Stimulated activated CD4-positive, alpha-beta T cell treated with anti-CD3 and anti-CD28 coated beads, Interleukin-2, amount 100 ng/mL, for 24 hours (primary cell): ENCODE measurements at places on chromosomes 5 and 9.

GRCh38 chr9:19408316-19408692 is 505 bp upstream of the ACER2 start:
- peak; percentile 2 for DNase-seq

GRCh38 chr5:39486790-39487189 is 62.0 kb upstream of the DAB2 start:
- DNase-seq = no peak

DNA sequence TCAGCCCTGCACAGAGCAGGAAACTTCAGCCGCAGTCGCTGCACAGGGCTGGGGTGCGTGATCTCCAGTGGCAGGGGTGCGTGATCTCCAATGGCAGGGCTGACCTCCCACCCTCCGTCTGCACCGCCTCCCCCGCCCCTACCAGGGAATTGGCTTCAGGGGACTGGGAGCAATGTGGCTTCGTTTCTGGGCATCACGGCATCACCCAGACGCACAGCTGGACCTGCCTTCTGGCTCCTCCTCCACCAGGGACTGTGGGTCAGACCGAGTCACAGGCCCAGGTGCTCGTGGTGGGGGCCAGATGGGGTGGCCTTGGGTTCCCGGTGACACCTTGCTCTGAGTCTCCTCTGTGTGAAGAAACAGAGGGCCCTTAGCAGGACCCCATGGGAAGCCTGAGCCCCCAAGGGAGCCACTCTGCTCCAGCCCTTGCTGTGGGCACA is 51.1 kb downstream of the AHRR start:
- DNase-seq = peak; percentile 17

DNA sequence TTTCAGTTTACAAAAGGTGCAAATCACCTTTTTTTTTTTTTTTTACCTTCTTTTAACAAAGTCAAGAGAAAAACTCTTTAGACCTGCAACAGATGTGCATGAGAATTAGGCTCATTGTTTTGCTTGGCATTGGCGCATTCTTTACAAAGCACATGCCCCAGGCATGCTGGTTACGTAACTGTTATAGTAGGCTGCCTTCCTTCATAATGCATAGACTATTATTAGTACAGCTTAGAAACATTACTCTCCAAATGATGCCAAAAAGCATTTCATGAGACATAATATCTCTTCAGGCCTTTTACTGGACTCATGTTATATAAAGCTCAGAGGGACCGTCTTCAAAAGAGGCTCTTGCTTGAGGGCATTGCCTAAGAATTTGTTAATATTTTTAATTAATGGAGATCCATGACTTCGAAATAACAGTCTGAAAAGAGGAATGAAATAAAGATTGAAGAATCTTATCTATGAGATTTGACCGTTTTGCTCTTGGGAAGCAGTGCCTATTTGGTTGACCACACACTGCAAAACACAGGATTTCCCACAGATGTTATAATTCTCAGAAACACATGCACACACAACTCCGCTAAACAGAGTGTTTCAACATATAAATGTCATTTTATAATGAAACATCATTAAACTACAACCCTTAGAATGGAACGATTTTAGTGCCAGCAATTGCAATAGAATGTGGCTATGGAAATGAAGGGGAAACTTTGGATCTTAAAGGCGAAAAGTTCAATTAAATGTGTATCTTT is 478.7 kb downstream of the PRR16 start:
- DNase-seq = no peak

- DNase-seq = no peak
Observed at GRCh38 chr5:84688566-84688965, 303.9 kb upstream of the EDIL3 start.

DNA sequence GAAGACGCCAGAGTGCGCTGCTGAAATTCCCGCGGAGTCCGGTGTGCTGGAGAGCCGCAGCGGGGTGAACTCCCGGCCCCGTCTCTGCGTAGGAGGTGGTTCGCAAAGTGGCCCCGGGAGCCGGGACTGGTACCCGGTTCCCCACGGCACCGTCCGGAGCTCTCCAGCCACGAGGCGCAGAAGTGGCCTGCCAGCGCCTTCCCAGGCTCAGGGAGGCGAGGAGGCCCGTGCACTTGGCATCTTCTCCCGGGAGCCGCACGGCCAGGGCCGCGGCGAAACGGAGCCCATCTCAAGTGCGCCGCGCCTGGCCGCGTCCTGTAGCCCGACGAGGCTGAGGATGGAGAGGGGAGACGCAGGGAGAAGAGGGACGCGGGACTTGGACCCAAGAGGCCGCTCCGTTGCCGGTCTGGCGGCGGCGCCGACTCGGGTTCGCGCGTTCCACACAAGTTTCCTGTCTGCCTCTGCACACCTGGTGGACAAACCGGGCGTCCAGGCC is 1.1 kb upstream of the IRX1 start:
- no peak for DNase-seq
